Stimulated activated naive CD8-positive, alpha-beta T cell treated with anti-CD3 and anti-CD28 coated beads, Interleukin-15, amount 100 ng/mL, for 72 hours (primary cell): ENCODE measurements at places on chromosomes 3 and 15.
A peak's percentile ranks its signal among the peaks of the same experiment; 100 is the strongest.

- no peak for DNase-seq
Measured at GRCh38 chr3:49454458-49454857, 15.6 kb upstream of the DAG1 start.

DNA sequence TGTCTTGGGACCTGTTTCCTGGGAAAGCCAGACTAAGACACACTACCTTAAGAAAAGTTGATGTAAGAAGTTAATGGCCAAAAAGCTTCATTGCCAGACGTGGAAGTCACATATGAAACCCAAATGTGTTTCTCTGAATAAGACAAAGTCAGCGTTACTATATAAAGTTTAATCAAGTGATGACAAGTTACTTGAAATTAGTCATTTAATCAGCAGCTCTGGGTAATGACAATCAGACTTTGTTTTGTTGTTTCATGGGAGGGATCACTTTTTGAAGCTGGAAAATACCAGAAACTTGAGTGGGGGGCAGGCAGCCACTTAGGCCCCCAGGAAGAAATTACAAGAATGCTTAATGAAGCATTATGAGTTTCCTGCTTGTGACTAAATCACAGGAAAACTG is 218.6 kb downstream of the PTPRG start:
- DNase-seq, result no peak

DNA sequence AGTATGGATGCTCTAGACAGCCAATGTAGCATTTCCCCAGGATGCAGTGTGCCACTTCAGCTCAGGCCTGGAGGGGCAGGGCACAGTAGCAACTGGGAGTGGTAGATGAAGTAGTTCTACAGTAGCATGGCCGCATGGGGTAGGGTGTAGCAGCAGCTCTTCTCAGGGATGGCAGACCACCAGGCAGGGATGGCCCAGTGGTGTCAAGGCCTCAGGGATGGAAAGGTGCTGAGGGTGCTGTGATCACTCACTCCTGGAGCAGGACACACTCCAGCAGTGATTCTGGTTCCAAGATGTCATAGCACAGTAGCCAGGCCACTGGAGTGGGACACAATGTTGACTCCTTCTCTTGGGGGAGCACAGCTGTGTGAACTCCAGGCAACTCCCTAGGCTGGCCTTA is 210.9 kb upstream of the LYSMD4 start:
- no peak for DNase-seq

DNA sequence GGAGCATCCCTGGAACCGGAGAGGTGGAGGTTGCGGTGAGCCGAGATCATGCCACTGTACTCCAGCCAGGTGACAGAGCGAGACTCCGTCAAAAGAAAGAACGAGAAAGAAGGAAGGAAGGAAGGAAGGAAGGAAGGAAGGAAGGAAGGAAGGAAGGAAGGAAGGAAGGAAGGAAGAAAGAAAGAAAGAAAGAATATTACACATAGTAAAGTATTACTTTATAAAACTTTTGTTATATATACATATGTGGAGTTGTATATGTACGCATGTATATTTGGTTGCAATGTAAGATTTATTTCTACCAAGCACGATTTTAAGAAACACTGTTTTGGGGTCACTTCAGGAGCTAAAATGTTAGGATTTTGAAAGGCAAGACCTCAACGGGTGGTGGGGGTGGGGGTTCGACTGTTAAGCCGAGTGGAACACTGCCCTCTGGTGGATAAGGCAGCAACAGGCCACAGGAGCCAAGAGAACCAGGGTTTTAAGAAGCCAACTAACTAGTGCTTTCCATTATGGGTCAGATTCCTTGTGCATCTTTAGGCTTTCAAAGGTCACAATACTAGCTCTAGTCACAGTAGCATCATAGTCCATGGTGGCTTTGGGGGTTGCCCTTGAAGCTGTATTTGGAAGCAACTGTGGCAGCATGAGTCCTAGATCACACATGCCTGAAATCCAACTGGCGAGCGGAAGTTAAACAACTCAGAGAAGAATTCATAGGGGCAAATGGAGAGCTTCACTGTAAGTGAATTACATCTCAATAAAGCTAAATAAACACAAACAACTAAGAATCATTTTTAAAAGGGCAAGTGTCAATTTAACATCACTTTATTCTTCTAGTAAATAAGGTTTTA is 22.5 kb downstream of the GLB1 start:
- DNase-seq, result peak; percentile 56

DNA sequence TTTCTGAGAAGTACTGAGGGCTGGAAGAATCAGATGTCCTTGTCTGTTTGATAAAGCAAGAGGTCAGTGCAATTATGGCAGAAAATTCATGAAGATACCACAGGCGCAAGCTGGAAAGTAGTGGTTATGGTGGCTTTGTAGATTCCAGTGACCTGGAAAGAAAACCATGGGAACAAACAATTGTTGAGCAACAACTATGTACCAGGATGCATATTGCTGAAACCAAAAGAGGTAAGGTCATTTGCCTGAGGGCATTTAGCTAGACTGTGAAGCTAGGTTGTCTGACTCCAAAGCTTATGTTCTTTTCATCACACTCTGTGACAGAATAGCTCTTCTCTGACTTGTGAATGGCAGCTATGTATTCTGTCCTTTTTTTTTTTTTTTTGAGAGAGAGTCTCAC is 74.0 kb downstream of the B3GALNT1 start:
- DNase-seq, result no peak

DNA sequence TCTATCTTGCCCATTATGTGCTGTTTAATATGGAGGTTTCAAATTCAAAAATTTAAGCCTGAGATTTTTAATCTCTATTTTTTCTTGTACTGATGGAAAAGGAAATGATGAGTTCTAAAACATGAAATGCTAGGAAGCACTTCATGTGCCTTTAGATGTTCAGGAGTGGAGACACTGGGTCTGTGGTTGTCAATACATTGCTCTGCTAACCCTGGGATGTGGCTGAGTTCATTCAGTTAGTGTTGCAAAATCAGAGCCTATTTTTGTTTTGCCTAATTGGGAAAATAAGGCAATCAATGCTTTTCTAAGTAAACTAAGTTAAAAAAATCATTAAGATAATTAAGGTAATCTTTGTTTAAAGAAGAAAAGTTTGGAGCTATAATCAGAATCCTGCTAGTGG is 83.1 kb downstream of the DIPK2A start:
- DNase-seq, result no peak

DNA sequence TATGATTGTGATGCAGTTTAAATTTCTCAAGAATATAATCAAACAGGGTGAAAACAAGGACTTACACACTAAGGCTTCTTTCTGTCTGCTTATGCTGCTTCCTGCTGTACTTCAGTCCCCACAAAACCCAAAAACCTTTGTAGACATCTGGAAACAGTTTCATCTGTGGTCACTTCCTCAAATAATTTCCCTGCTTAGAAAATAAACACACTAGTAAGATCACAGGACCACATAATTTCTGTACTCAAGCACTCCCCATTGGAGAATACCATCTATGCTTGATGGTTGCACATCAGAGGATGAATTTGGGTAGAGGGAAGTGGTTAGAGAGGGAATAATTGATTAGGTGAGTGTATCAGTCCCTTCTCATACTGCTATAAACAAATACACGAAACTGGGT is 266.2 kb downstream of the LSAMP start:
- DNase-seq, result no peak

DNA sequence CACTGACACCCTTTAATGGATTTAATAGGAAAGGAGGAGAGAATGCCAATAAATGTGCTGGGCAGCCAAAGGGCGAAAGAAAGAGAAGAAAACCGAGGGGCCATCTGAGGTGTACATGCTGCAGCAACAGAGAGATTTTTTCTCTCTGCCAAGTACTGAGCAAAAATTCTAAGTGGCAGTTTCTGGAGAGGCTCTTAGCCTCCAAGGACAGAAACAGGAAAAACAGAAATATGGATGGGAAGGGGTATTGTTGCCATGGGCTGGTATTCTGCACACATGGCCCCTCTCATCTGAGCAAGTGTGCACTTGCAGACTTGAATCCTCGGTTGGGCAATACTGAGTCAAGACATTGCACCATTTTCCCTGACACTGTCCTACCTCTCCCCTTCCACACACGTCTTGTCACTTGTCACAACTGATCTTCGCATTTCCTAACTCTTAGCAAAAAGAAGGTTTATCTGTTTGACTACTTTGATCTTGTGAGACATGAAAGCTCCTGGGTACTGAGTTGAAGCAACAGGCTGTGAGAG is 73.9 kb downstream of the PRICKLE2 start:
- no peak for DNase-seq

DNA sequence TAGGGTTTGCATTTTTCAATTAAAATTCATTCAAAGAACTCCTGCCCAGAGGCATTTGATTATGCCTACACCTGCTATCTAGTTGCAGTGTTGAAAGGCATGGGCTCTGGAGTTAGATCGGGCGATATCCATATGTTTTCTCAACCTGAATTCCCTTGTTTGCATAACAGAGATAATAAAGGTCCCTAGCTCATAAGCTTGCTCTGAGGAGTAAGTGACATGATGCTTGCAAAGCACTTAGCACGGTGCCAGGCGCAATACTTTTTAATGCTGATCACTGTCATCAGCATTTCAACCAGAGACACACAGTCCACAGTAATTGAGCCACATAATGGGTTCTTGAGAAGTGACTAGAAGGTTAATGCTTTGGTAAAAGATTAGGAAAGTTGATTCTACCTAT is 106.3 kb upstream of the SAMMSON start:
- DNase-seq, result no peak

DNA sequence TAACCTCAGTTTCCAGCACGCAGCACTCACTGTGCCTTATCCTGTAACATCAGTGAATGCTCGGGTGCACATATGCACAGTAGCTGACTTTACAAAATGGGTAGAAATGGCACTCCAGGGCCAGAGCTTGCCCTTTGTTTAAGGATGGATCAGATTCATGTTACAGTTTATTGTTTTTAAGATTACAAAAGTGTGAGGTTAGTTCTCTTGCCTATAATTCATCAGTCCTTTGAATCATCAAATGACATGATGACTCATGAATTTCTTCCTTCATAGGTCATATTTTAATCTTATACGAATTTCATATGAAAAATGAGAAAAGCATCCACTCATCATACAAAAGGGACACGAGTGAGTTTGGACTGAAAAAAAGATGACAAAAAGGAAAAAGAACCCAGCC is 545.3 kb downstream of the GBE1 start:
- no peak for DNase-seq

DNA sequence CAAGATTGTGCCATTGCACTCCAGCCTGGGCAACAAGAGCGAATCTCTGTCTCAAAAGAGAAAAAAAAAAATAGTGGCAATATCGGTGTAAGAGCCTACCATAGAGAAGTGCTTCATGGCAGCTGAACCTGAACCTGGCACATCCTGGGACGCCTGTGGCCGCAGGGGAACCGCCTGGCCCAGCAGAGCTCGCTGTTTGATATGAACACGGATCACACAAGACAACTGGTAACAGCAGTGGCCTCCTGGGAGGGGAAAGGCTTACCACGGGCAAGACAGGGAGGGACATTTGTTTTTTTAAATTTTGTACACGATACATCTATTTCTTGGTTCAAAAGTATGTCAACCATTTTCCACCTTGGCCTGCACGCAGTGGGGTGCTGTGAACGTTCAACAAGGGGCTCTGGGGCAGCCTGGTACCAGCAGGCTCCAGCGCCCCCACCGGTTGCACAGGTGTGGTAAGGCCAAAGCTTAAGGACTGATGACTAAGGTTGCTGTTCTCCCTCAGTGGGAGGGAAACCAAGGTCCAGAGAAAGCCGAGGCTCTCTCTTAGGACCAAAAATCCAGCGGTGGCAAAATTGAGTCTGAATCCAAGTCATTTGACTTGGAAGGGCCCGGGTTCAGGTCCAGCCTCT is 21.7 kb upstream of the EPHB3 start:
- no peak for DNase-seq

- no peak for DNase-seq
Measured at GRCh38 chr3:174957551-174958001, 98.4 kb downstream of the NAALADL2 start.

DNA sequence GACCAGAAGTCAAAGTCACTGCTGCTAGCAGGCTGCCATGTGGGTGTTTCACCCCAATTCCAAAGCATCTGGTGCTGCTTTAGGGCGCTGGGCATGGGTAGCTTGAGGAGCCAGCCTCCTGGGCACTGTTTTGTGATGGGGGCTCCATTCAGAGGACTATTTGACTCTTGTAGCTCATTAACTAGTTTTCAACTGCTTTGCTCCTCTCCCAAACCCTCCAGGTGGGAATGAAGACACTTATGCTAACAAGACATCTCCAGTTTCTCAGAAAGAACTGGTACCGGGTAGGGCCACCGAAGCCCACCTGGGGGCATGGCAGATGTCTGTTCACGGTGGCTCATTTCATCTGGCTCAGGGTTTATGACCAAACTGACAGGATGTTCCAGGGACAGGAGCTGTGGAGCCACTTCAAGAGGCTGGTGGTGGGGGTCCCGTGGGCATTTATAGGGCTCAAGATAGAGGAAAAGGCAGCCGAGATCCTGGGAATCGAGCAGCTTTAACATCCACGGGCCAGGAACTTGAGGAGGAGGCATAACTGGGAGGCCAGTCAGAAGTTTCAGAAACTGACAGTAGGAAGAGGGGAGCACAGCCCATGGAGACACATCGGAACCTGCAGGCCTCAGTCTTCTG is 17.7 kb downstream of the AMOTL2 start:
- no peak for DNase-seq

DNA sequence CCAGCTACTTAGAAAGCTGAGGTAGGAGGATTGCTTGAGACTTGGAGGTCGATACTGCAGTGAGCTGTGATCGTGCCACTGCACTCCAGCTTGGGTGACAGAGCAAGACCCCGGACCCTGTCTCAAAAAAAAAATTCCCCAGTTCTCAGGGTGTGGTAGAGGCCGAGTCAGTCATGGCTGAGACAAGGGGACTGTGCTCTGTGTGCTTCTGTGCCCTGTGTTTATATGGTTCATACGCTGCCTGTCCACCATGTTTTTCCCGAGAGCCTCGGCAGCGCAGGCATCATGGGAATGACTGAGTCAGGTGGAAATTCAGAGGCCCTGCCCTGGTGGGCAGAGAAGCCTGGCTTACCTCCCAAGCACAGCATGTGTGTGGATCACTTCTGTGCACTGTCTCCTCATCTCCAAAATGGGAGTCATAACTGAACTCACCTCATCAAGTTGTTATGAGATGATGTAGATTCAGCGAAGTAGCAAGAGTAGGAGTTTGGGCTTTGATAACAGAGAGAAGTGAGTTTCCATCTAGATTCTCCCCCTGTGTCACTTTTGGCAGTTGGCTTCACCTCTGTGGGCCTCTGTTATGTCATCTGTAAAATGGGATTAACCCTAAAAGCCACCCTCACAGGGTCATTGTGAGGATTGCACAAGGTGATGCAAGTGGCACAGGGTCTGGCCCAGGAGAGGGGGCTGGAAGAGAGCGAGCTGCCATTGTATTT is 56.9 kb downstream of the FLNB start:
- DNase-seq, result no peak

DNA sequence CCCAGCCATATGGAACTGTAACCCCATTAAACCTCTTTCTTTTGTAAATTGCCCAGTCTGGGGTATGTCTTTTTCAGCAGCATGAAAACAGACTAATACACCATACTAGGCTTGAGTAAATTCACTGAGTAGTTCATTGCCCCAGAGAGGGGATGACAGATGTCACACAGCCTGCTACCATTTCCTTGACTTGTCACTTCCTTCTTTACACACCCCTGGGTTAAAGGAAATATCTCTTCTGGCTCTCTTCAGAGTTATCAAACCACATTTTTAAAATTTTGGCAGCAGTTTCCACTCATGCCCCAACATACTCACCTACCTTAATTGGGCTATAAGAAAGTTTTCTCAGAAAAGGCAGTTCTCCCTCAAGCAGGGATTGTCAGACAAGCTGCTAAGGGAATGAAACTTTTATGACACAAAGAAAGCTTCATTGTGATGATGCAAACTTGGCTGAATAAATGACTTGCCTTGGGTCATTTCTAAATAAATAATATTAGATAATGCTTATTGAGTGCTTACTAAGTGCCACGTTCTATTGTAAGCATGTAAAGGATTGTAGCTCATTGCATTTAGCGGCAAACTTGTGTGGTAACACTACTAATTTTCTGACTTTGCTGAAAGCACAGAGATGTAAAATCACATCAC is 68.0 kb upstream of the RBMS3 start:
- no peak for DNase-seq
